ENCODE measurements at places on chromosomes 3 and 15.

DNA sequence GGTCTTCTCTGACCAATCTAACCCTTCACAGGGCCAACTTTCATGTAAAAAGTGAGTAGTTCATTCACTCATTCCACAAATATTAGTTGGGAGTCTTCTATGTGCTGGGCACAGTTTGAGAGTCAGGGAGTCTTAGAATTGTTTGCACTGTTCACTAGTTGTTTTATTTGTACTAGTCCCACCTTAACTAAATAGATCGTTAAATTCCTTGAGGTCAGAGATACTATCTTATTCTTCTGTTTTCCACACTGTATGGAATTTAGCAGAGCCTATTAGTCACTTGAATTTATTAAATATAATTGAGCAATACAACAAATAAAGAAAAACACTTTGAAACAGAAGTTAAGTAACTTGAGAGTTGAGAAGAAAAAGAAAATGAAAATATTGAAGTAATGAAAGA lies 40.8 kb upstream of the SPTSSB start:
- no peak for DNase-seq

DNA sequence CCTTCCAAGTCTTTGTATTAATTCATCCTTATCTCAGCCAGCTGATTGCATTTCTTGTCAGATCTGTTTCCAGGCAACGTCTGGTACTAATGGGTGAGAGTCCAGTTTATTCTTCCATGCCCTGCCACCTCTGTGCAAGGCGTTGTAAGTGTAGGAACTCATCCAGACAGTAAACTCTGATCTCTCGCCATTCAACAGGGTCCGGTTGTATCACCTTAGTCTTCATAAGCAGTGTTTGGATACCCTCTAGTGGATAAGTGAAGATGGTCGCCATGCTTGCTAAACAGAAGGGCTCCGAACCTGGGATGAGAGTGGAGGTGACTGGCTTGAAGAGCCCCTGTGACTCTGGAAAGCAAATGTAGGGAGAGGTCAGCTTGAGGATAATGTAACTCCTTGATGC lies 51.6 kb upstream of the CMTM7 start:
- no peak for DNase-seq

DNA sequence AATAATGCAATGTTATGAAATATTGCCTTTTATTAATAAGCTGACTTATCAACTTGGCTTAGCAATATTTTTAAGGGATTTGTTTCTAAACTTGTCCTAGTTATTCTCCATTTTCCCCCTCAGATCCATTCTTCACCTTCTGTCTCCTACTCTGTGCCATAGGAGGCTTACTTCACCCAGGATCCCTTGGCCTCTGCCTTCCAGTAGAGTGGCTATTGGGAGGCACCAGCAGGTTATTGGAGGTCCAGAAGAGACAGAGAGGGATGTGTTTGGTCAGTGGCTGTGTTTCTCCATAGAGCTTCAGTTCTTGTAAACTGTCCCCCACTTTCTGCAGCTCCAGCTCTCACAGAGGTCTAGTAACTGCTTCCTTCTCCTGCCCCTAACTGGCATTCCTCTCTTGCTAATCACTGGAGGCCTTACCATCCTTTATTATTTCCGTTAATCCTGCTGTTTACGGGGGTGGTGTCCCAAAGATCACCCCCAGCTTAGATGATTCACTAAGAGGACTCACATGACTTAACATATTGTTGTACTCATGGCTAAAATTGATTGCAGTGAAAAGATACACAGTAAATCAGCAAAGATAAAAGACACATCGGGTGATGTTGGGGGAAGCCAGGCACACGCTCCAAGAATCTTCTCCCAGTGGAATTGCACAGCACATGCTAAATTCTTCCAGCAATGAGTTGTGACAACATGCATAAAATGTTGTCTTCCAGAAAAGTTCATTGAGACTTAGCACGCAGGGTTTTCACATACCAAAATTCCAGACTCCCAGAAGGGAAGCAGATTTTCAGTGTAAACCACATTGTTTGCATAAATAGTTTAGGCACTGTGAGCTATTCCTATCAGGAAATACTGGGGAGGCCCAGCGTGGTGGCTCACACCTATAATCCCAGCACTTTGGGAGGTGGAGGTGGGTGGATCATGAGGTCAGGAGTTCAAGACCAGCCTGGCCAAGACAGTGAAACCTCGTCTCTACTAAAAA lies 67.5 kb downstream of the RPL22L1 start:
- no peak for DNase-seq

GRCh38 chr3:130963444-130963843 lies 63.2 kb downstream of the ASTE1 start:
- no peak for DNase-seq

DNA sequence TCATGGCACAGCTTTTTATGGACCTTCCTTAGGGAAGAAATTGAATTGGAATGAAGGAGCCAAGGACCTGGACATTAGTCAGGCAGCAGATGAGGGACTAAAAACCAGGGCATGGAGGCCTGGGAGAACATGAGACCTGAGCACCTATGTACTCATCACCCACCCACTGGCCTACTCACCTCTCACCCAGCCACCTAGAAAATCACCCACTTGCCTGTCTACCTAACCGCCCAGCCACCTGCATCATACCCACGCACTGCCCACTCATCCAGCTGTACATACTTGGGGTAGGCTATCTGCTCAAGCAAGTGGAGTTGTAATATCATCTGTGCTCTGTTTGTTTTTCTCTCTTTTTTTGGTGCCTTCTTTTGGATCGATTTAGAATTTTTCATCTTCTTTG lies 65.3 kb upstream of the SLCO2A1 start:
- no peak for DNase-seq
